Natural killer cell treated with Interleukin-12 subunit alpha and Interleukin-12 subunit beta and Interleukin-15 and Interleukin-18, amount 100 ng/mL, for 72 hours (primary cell): ENCODE measurements at places on chromosomes 2 and 18.

- DNase-seq, result no peak
These were observed 416.6 kb upstream of the SMIM21 start for GRCh38 chr18:75844146-75844545.

- no peak for DNase-seq
These were observed 69.3 kb upstream of the BZW1 start for GRCh38 chr2:200742426-200742825.

DNA sequence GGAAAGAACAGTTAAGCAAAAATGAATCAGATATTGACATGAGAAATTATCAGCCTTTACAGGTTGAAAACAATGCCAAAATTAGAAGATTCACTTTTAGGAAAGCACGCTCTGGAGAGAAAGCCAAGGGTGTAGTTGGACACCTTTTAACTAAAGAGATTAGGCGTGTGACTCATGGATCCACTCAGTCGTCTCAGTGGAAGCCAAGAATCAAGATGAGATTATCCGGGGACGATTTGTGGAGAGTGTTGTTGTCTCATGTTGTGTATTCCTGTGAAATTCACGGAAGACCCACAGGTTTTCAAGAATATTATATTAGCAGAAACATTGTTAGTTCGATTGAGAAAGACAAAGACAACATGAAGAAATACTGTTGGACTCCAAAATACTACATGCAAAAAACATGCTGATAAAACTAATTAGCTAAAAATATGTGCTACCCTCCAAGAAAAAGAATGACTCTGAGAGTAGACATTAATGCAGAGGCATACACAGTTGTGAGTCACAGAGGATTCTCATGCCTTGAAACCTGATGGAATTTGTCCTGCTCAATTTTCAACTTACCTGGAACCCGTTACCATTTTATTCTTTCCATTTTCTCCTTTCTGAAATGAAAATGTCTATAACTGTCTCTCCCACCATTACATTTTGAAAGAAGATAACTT lies 192.1 kb upstream of the RND3 start:
- no peak for DNase-seq

GRCh38 chr18:49747876-49748275 lies 65.5 kb downstream of the ACAA2 start:
- no peak for DNase-seq

- no peak for DNase-seq
These were observed 112.0 kb upstream of the SMAD2 start for GRCh38 chr18:48042431-48042830.

DNA sequence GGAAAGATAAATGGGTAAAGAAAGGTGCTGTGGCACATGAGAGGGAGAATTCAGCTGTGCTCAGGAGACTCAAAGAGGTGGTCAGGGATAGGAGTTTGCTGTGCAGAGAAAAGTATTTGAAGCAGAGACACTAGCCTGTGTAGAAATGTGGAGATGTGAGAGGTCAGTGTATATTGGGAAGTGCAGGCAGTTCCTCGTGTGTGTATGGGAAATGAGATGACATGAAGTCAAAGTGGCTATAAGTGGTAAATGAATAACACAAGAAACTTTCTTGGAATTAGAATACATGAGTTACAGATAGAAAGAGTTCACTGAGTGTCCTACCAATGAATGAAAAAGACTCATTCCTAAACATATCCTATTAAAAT lies 11.6 kb downstream of the MAP3K20 start:
- no peak for DNase-seq

DNA sequence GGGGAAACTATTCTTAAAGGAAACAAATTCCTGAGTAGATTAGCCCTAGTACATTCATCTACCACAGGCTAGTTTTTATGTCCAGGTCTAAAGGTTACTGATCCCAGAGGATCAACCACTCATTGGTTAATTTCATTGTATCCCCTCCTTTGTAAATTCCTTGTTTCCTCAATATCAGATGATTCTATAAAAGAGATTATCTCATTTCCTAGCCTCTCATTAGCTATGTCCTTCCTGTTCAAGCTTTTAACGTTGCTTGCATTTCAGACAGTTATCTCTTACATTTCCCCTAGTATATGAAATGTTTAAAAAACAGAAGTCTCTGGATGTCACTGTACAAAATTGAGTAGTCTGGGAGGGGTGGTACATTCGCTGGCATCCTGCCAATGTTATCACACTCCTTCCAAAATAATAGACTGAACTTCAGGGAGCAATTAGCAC lies 24.2 kb upstream of the ARMC9 start:
- DNase-seq, result no peak

DNA sequence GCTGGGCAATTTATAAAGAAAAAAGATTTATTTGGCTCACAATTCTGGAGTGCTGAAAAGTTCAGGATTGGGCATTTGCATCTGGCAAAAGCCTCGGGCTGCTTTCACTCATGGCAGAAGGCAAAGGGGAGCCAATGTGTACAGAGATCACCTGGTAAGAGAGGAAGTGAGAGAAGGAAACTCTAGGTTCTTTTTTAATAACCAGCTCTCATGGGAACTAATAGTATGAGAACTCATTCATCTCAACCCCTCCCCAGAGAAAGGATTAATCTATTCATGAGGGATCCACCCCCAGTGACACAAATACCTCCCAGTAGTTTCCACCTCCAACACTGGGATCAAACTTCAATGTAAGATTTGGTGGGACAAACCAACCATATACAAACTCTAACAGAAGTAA lies 129.0 kb downstream of the EVA1A start:
- no peak for DNase-seq

- no peak for DNase-seq
These were observed at the start of gene NETO1 for GRCh38 chr18:72867746-72868584. Gene NETO1 (minus strand): TSS chr18:72867987. CDS start chr18:72867291, 696 bp downstream.

GRCh38 chr18:68757126-68757525 lies 40.8 kb upstream of the CCDC102B start:
- DNase-seq, result no peak

DNA sequence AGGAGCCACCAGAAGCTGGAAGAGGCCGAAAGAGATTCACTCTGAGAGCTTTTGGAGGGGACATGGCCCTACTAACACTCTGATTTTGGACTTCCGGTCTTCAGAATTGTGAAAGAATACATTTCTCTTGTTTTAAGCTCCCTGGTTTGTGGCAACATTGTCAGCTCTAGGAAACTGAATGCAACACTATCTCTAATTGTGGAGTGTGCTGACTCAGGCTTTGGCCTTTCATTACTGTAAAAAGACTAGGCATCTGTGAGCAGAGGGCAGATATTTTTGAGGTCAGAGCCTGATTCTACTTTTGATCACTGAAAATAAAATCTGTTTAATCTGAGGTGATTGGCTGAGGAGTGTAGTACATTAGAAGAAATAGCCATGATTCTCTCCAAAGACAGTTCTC lies 185.4 kb upstream of the FAM98A start:
- DNase-seq, result no peak

DNA sequence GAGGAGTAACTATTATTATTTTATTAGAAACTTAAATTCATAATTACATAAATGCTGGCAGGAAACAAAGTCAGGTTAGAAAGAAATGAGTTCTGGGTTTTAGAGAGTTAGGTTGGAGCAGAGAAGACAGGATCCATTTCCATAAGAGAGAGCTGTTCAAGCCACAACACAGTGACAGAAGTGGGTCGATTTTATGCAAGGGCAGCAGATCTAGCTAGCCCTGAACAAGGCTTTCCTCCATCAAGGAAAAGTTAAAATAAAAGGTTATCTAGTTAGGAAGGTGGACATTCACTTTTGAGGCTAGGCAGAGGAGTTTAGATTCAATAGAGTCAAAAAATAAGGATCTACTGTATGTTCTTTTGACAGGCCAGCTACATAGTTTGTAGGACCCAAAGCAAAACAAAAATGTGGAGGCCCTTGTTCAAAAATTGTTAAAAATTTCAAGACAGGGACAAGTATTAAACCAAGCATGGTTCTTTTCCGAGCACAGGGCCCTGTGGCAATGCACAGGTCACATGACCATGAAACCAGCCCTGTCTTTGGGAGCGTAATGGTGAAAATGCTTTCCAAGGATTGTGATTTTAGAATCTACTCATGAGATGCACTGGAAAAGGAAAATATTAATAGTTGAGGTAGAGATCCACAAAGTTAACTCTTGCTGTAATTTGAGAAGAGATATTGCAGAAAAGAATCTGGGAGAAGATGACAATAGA lies 91.2 kb upstream of the CREB1 start:
- no peak for DNase-seq

DNA sequence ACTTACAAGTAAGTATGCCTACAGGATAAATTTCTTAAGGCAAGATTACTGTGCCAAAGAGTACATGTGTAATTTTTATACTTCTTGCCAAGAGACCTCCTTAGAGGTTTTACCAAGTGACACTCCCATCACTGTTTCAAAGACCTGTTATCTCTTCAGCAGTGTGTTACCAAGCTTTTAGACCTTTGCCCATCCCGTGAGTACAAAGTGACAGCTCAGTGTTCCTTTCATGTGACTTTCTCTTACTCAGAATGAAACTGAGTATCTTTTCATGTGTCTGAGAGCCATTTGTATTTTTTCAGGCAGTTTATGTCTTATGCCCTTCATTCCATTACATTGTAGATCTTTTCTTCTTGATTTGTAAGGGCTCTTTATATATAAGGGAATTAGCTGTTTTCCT lies 287.5 kb upstream of the SALL3 start:
- DNase-seq, result no peak

DNA sequence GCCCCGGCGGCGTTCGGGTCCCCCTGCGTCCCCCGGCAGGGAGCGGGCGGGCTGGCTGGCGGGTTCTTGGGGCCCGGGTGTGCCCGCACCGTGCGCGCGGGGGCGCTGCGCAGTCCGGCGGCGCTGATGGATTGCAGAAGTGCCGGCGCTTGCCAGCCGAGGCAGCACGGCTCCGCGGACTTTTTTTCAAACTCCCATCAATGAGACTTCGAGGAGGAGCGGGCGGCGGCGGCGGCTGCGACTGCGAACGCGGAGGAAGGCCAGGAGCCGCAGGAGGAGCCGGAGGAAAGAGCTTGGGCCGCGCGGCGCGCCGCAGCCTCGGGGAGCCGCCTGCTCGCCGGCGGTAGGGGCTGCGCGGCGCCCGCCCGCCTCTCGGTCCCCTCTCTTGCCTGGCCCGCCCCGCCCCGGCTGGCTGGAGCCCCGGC lies at the start of gene GLI2:
Gene GLI2 (plus strand): TSS at position 123 of the 425 bp plus-strand sequence. CDS start 61,453 bp downstream, outside the sequence.
- no peak for DNase-seq

GRCh38 chr2:14930441-14930840 lies 297.9 kb downstream of the LRATD1 start:
- DNase-seq, result no peak

DNA sequence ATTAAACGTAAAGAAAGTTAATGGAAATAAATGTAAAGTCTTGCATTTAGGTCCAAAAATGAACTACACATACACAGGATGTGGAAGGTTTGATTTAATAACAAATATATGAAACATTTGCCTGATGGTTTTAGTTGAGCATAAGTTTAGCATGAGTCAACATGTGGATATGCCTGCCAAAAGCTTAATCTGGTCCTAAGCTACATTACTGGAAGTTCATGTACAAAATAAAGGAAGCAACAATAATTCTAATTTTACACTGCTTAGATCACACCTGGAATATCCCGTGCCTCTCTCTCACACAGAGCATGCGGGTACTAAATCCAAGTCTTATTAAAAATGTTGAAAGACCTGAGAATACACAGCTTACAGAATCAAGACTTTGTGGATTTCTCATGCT lies 276.5 kb upstream of the NRP2 start:
- DNase-seq, result no peak

- no peak for DNase-seq
These were observed 143.1 kb downstream of the FHOD3 start for GRCh38 chr18:36440614-36441013.

GRCh38 chr2:108346827-108347226 lies 30.9 kb upstream of the SULT1C4 start:
- DNase-seq, result no peak

GRCh38 chr2:134778372-134778771 lies 59.6 kb upstream of the TMEM163 start:
- DNase-seq, result no peak

DNA sequence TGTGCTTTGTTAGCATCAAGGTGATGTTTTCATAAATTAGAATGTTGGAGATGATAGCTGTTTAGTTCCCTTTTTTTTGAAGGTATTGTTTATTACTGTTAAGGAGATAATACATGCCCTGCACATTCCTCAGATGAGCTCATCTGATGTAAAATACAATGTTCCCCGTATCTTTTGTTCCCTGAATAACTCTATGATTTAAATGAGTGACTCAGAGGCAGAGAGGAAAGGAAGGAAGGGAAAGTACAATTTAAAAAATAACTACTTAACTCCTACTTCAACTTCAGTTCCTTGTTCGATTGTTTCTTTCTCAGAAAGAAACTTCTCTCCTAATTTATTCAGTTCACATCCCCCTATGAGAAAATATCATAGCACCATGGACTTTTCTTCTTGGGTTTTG lies 208.7 kb downstream of the KCNE4 start:
- DNase-seq, result no peak

- DNase-seq, result no peak
These were observed 15.6 kb downstream of the CNOT9 start for GRCh38 chr2:218583983-218584850.

GRCh38 chr2:1856475-1856874 lies 112.2 kb upstream of the PXDN start:
- DNase-seq, result no peak

GRCh38 chr2:168455645-168456520 lies at the start of gene CERS6:
Gene CERS6 (plus strand): TSS chr2:168456272. CDS start chr2:168456449, 177 bp downstream.
- peak; percentile 96 for DNase-seq

DNA sequence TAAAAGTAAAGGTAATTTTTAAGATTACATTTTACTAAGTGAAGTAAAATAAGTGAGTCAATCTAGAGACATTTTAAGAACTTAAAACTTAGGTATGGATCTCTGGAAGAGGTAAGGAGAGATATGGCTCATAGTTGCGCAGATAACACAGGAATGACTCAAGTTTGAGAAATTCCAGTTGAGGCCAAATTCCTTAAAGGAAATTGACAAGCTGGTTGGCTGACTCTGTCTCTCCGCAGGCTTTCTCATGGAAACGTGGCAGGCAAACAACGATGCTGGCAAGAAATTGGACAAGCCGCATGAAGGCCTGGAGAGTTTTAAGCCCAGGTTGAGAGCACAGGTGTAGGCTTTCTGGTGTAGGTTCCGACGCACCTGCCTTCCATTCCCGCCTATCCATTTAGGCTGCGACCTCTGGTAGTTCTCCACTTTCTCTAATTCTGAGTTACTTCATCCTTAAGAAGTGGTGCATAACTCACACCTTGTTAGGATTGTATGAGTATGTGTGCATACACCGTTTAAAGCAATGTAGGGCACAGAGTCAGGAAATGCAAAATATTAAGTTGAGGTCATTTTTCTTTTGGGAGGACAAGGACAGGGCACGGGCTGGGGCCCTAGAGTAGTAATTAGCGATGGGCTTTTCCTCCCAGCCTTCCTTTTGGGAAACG lies 589 bp upstream of the DAW1 start:
- DNase-seq, result no peak

DNA sequence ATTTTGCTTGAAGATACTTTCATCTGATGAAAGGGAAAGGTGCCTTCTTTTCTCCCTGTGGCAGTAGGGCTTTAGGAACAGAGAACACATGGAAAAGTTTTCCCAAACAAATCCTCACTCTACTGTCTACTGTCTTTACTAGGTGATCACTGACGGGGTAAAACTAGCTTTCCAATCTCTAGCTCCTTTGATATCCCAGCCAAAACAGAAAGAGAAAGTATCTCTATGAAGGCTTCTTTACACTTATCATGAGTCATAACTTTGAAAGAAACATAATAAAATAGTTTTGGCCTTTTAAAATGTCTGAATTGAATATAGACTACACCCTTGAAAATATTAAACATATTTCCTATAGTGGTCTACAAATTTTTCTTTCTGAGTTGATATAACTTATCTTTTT lies 214.5 kb downstream of the DSEL start:
- DNase-seq, result no peak

- no peak for DNase-seq
These were observed 80.6 kb downstream of the ADD2 start for GRCh38 chr2:70687461-70687795.

- DNase-seq, result no peak
These were observed 291.2 kb upstream of the DDX18 start for GRCh38 chr2:117523267-117523666.
